Putamen (tissue), 1 donor: ENCODE measurements at places on chromosomes 11 and 22.

GRCh38 chr22:19871023-19871844 is 16.6 kb upstream of the GNB1L start:
- DNase-seq, result no peak

GRCh38 chr11:65206441-65206841 is 24.7 kb downstream of the CAPN1 start:
- DNase-seq, result no peak

DNA sequence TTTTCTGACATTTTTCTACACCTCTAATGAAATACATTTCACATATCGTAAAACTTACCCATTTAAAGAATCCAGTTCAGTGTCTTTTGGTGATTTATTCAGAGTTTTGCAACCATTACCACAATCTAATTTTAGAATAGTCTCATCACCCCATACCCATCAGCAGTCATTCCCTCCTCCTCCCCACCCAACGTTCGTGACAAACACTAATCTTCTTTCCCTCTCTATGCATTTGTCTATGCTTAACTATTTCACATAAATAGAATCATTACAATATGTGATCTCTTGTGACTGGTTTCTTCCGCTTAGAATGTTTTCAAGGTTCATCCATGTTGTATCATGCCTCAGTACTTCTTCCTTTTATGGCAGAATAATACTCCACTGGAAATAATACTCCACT is 9.5 kb downstream of the TTC28 start:
- DNase-seq, result no peak

DNA sequence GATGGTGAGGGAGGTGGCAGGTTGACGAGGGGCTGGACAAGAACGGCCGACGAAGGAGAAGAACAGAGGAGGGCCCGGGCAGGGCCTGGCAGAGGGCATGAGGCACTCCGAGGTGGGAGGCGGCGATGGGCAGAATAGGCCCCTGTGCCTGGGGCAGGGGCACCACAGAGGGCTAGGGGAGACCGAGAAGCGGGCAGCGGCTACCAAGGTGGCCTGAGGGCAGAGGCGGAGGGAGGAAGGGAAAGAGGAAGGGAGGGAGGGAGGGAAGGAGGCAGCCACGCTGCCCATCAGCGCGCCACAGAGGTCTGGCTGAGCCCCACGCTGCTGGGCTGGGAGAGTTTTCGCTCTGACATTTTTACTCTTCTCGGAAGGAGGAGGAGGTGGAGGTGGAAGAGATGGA is 11.3 kb downstream of the LSP1 start:
- no peak for DNase-seq

- DNase-seq, result no peak
These were observed 98.2 kb downstream of the MSANTD4 start for GRCh38 chr11:105923807-105924206.

- peak; percentile 75 for DNase-seq
These were observed 460 bp downstream of the ZC3H12C start for GRCh38 chr11:110093407-110094297.

GRCh38 chr11:70075836-70076235 is 2.3 kb upstream of the ANO1 start:
- no peak for DNase-seq

DNA sequence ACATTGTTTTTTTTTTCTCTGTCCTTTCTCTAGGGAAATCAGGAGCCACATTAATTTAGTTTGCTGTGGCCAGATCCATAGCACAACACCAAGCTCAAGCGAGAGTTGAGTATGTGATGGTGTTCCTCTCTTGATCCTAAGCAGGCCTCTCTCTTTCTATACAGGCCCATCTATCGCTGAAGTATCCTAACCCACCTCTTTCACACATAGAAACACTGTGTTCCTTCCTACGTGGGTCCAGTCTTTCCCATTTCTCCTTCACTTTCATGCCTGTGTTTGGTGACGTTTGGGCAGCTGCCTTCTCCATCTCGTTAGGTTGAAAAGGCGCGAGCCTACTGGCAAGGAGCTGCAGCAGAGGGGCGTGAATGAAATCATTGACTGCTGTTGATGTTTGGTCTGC is 2.4 kb downstream of the PACS1 start:
- DNase-seq, result no peak

- no peak for DNase-seq
These were observed 2.3 kb downstream of the TSPAN4 start for GRCh38 chr11:844693-845644.

- no peak for DNase-seq
These were observed 71.0 kb downstream of the TRIM29 start for GRCh38 chr11:120066738-120067437.

- no peak for DNase-seq
These were observed 97.7 kb downstream of the MPPED2 start for GRCh38 chr11:30488304-30488998.

DNA sequence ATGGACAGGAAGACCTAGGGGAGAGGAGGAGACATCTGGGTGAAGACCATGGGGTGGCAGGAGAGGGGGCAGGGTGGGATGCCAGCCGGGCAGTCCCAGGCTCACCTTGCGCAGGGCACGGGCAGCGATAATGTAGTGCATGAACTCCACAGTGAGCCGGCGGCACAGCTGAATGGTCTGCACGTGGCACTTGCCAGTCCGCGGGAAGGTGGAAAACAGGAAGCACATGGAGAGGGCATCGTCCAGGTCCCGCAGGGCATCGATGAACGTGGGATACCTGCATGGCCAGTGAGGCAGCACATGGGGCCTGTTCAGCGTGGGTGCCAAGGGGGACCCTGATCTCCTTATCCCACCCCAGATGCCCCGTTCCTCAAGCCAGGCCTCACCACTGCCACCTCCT is 7.3 kb downstream of the PES1 start:
- DNase-seq, result no peak

DNA sequence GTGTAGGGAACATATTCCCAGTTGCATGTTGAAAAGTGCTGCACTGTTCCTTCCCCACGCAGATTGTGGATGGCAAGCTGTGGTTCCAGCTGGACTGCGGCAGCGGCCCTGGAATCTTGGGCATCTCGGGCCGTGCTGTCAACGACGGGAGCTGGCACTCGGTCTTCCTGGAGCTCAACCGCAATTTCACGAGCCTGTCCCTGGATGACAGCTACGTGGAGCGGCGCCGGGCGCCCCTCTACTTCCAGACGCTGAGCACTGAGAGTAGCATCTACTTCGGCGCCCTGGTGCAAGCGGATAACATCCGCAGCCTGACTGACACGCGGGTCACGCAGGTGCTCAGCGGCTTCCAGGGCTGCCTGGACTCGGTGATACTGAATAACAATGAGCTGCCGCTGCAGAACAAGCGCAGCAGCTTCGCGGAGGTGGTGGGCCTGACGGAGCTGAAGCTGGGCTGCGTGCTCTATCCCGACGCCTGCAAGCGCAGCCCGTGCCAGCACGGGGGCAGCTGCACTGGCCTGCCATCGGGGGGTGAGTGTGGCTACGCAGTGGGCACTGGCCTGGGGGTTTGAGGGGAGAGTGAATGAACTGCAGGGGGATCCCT is 102.7 kb upstream of the MTNR1B start:
- DNase-seq, result no peak

DNA sequence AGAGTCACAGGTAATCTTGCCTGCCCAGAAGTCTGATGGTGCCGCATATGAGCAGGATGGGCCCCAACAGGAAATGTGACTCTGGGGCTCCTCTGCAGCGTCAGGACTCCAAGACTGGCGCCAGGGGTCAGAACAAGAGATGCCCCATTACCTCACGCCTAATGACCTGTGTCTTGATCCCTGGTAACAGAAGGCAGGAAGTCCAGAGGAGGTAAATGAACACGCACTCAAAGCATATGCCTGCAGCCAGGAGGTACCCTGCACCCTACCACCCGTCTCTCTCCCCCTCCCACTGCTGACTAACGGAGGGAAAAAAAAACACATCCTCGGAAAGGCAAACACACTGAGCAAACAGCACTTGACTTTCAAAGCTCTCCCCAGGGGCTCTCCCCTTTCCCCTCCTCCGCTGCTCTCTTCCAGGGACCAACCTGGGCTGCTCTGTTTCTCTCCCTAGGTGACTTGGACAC is 37.3 kb downstream of the ABCC8 start:
- DNase-seq, result no peak

DNA sequence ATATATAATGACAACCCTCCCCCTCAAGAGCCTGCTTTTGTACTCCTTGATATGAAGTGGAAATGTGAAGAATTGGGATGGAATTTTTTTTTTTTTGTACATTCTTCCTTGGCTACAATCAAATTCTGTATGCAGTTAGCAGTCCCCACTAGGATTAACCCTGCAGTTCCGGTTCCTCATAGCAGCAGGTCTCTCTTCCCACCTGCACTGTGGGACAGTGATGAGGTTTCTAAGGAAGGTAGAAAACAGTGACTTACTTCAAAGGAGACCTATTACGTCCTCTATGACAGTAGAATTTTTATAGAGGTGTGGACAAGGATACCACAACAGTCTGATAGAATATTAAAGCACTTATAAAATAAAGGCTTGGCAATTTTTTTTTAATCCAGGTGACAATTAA is 46.3 kb upstream of the ALKBH3 start:
- no peak for DNase-seq

DNA sequence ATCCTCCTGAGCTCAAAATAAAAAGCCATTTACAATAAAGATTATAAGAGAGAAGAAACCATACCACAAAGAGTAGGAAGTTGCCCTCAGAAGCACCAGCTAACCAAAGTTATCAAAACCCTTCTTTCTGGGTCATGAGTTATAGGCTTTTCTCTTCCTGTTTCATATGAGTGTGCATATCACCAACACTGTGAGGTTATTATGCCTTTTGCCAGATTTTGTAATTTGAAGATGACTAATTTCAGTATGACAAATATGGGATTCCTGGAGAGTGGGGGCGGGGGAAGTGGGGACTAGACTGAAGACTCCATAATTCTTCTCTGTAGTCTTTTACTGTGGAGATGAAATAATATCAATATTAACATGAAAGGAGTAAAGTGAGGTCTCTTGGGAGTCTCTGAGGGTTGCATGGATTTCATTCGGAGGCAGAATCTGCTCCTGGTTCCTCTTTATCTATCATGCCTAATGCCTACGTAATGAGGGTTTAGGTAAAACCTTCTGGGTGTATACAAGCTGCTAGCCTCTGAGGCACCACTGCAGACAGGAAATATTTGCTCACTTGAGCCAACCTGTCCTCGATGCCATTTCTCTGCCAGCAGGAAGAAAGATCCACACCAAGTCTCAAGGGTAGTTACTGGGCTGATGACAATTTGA is 2.1 kb downstream of the LPXN start:
- DNase-seq, result peak; percentile 32

DNA sequence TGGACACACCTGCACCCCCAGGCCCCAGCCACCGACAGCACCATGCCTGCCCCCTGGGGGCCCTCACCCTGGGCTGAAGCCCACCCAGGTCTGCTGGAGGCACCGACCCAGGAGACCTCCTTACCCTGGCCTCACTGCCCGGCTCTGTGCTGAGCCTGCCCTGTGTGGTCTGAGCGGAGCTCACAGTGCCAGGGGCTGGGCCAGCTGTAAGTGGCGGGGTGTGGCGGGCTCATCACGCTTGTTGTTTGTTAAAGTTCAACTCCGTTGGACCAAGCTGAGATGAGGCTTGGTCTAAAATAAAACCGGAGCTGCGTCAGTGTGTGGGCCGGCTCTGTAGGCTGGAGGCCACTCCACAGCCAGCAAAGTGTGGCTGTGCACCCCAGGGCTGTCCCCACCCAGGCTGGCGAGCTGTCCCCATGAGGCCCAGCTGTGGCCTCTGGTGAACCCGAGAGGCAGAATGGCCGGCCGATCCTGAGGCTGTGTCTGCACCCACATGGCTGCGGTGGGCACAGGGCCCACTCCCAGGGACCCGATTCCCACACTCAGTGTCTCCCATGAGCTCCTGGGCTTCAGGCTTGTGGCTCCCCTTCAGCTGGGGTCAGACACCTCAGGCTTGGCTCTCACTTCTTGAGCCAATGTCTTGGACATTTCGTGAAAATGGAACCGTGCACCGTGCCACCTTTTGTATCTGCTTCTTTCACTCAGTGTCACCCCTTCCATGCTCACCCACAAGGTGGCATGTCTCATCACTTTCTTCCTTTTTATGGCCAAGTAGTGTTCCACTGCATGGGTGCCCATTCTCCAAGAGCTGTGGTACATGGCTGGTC is 137.9 kb downstream of the CTTN start:
- DNase-seq, result no peak

GRCh38 chr11:27022659-27023251 is 17.9 kb upstream of the BBOX1 start:
- no peak for DNase-seq

DNA sequence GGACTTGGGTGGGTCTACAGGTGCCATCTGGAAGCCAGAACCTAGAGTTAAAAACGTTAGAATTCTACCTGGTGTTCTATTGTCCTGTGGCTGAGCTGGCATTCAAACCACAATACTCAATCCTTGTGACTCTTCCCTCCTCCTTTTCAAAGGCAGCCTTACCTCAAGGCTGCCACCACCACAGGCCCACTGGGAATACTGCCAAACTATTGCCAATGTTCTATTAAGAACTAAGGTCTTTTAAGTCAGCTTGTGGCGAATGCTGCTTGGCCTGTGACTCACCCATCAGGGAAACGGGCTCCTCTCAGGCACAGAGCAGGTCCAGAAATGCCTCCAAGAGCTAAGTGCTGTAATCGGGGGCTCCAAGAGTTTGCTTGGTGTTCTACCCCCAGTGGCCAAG is 1008.4 kb downstream of the JRKL start:
- no peak for DNase-seq

DNA sequence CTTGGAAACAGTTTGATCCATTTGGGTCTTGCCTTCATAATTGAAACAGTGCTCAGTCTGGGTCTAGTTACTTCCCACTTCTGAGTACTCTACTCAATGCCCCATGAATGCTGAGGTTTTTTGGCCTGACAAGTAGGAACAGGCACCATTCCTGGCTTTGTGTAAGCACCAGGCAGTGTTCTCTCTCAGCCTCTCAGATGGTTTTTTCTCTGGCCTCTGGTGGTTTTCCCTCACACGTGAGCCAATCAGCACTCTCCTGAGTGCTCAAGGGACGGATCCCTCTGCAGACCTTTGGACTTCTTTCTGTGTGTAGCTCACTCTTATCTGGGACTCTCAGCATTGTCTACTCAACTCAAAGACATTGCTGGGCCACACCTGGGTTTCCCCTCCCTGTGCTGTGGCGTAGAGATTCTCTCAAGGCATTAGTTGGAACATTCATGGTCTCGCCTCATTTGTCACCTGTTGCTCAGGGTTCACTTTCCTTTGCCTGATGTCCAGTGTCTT is 21.3 kb downstream of the SIK2 start:
- DNase-seq, result no peak

DNA sequence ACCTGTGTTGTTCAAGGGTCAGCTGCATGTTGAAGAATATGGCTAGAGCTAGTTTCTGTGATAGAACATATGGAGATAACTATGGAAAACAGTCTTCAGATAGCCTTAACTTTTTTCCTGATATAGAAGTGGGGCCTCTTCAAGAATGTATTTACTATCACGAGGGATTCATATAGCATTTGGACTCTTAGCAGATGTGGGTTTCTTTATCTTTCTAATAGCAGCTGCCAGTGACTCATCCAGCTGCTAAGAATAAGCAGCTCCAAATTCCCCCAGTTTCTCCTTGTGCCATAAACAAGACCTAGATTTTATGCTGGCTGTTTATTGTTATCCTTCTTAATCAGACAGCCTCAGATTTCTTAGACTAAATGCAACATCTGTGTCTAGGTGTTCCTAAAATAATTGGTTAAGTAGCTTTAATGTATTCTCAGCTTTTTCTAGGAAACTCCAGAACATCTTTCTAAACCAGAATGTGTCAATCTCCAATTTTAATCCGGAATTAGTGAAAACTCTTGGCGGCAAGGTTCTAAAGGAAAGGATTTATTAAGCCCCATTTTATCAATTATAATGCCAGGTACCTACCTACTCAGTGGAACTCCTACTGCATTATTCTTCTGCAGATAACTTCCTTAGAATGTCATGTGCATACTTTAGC is 119.8 kb downstream of the CSTPP1 start:
- peak; percentile 23 for DNase-seq
